Cerebellar nuclear complex (tissue), 1 donor: ENCODE measurements at places on chromosomes 4 and X.

DNA sequence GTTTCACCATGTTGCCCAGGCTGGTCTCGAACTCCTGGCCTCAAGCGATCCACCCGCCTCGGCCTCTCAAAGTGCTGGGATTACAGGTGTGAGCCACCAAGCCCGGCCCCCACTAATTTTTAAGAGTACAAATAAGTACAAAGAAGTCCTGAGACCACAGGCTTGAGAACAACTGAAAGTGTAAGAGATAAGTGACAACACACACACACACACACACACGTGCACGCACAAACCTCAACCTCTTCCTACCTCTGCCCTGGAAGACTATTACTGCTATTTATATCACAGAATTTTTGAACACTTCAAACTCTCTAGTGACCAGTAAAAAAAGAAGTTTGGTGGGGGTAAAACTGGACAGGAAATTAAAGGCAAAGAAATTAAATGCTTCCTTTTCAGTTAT is 7.5 kb downstream of the KLHL15 start:
- DNase-seq, result no peak

GRCh38 chr4:2408401-2408958 is 10.0 kb downstream of the ZFYVE28 start:
- DNase-seq, result no peak

- DNase-seq, result no peak
Measured at GRCh38 chr4:6095897-6096296, 77.7 kb upstream of the C4orf50 start.

DNA sequence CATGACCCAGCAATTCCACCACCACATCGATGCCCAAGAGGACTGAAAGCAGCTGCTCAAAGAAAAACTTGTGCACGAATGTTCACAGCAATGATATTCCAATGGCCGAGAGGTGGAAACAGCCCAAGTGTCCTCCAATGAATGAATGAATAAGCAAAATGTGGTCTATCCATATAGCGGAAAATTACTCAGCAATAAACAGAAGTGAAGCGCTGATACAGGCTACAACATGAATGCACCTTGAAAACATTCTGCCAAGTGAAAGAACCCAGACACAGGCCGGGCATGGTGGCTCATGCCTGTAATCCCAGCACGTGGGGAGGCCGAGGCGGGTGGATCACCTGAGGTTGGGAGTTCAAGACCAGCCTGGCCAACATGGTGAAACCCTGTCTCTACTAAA is 5.2 kb upstream of the SLC2A9 start:
- DNase-seq, result no peak

- DNase-seq, result no peak
Measured at GRCh38 chr4:87601361-87601760, 7.0 kb upstream of the DSPP start.

DNA sequence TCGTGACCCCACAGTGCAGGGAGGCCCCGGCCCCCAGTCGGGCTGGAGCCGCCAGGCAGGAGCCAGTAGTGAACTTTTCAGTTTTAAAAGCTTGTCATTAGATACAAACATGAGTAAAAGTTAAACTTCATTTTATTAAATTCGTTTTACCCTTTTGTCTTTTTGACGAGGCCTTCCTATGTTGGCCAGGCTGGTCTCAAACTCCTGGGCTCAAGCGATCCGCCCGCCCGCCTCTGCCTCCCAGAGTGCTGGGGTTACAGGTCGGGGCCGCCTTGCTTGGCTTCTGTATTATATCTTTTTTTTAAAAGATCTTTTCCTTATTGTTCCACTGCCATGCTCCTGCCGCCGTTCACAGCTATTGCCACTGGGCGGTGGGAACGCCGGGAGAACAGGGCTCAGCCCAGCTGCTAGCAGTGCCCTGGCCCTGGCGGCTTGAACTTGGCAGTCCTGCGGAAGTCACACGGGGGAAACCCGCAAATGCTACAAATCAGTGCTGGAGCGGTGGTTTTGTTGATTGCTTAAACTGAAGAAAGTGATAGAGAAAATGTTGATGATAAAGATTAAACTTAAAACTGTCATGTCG is 968 bp upstream of the NELFA start:
- DNase-seq, result no peak

- DNase-seq, result no peak
Measured at GRCh38 chr4:110949542-110949941, 326.7 kb upstream of the PITX2 start.

- DNase-seq, result no peak
Measured at GRCh38 chrX:153921070-153921469, 5.0 kb downstream of the ARHGAP4 start.

GRCh38 chrX:15570145-15570544 is 30.6 kb downstream of the ACE2 start:
- no peak for DNase-seq

DNA sequence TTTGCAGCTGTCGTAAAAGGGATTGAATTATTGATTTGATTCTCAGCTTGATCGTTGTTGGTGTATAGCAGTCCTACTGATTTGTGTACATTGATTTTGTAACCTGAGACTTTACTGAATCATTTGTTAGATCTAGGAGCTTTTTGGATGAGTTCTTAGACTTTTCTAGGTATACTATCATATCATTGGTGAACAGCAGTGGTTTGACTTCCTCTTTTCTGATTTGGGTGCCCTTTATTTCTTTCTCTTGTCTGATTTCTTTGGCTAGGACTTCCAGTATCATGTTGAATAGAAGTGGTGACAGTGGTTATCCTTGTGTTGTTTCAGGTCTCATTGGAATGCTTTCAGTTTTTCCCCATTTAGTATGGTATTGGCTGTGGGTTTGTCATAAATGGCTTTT is 8.4 kb downstream of the APOOL start:
- DNase-seq, result no peak

DNA sequence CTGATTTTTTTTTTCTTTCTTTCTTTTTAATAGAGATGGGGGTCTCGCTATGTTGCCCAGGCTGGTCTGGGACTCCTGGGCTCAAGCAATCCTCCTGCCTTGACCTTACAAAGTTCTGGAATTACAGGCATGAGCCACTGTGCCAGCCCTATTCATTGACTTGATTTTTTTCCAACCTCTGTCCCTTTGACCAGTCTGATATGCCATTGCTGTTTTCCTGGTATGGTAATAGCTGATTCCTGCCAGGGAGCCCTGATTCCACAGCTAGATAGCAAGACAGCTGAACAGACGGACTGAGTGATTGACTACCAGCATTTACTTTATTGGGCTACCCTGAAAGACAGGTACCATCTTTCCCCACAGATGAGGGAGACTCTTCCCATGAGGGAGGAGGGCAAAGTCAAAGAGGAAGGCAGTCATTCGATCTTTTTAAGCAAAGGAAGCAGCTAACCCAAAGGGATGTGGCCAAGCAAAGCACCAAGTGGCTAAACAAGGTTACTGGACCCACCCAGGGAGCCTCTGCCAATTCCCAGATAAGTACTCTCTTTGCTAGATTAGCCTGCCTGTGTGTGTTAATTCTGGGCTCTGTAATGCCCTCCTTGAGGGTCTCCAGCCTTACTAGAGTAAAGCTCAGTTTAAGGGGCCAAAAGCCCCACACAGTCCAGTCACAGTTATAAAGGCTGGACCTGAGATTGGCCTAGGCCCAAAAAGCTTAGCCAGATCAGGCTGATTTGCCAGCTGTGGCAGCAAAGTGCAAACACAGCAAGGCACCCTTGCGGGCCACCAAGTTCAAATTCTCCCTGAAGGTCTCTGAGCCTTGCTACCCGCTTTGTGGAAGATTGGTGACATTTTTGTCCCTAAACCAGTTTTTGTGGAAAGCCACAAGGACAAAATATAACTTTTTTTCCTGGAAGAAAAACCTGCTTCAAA is 192.4 kb upstream of the GPC4 start:
- DNase-seq, result no peak

- DNase-seq, result no peak
Measured at GRCh38 chrX:39661116-39661907, 436.4 kb downstream of the BCOR start.

- no peak for DNase-seq
Measured at GRCh38 chrX:72245461-72246089, 6.7 kb upstream of the ERCC6L start.

DNA sequence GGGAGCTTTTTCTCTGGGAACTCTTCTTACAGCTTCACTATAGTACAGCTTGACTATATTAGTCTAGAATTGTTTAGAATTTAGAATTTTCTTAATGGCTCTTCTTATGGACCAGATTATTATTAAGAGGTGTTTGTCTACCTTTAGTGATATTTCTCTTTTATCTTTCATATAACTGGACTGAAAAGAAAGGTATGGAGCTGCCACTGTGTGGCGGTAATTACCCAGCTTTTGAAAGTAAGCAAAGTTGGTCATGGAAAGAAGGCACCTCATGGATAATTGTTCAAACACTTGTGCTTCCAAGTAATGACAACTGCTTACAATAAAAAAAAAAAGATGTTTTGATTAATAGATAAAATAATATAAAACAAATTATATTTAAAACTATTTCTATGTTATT is 1112.5 kb downstream of the TECRL start:
- no peak for DNase-seq

- DNase-seq, result no peak
Measured at GRCh38 chr4:18033111-18034085, 11.8 kb upstream of the LCORL start.

DNA sequence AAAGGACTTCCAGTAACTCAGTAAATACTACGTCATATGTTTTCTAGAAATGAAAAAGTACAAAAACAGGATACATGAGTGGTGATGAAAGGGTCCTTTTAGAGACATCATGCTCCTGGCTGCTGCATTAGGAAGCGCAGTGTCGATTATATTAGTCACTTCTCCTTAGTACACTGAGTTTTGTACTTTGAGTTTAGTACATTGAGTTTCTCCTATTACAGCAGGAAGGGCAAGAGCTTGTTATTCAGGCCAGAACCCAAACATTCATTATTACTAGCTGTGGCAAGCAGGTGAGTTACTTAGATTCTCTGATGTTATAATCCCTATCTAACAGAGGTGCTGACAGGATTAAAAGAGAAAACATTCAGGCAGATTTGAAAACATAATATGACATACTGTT is 21.3 kb downstream of the RPGR start:
- DNase-seq, result no peak

DNA sequence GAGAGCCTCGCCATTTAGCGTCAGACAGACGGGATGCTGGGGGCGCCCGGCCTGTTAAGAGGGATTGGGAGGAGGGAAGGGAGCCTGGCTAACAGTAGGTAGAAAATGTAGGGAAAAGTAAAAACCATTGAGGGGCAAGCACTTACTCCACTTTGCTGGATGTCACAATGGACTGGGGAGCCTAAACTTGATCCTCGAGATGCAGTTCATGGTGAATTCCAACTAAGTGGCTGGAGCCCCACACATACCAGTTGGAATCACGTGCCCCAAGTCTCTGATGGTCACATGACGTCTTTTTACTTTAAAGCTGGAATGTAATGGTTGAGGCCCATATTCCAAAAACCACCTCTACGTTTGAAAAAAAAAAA is 1.5 kb downstream of the PLS3 start:
- DNase-seq, result no peak

DNA sequence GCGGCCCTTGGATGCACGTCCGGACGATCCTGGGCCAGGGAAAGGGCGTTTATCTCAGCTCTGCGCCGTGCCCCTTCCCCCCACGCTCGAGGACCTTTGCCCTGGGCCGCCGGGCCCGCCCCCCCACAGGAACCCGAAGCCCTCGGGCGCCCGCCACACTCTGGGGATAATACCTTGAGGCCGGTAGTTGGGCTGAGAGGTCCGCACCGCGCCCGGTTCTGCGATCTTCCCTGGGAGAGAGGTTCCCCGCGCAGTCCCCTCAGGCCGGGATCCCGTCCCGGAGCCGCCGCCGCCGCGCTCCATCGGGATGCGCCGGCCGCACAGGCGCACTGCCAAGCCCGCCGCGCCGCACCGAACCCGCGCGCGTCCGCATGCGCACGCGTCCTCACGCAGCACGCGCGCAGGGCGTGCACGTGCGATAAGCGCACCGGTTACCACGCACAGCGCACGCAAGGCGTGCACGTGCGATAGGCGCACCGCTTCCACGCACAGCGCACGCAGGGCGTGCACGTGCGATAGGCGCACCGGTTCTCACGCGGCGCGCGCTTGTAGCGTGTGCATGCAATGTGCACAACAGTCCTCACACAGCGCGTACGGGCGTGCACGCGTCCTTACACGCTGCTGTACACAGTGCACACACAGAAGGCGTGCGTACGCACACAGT is at the start of gene MAP7D2:
Gene MAP7D2 (minus strand): TSS at position 331 of the 664 bp plus-strand sequence. CDS start 28 bp downstream, at position 303.
- no peak for DNase-seq

- DNase-seq, result no peak
Measured at GRCh38 chr4:72006586-72006985, 25.2 kb upstream of the NPFFR2 start.

DNA sequence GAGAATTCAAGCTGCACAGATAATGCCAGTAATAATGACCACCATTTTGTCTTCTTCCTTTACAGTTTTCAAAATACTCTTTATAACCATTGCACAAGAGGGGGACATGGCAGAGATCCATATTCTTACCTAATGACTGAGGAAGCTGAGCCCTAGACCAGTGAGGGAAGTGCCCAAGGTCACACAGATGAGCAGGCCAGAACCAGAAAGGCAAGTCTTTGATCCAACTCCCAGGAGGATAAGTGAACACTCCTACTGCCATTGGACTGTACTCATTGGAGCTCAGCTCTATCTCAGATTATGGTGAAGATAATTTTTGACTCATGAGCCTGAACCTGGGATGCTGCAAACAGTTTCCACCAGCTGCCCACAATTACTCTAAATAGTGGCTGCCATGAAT is 28.6 kb downstream of the AMER1 start:
- no peak for DNase-seq

- no peak for DNase-seq
Measured at GRCh38 chrX:55754861-55755294, 37.3 kb downstream of the RRAGB start.

DNA sequence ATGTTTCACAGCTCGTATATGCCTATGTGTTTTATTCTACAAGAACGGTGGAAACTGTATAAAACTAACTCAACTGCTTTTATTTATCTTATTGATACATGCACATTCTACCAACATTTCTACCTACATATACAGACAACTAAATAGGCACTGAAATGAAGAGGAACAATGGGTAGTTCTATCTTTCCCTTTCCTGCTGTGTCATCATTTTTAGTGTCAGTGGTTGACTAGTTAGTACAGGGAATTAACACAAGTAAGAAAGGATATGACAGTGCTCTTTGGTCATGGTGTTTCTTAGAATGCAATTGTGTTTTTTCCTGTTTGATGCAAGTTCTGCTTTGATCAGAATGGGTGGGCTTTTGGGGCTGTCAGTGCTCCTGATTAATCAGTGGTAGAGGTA is 293.8 kb upstream of the CTSO start:
- DNase-seq, result no peak

GRCh38 chr4:71009890-71010588 is 16.6 kb downstream of the DCK start:
- DNase-seq, result no peak

DNA sequence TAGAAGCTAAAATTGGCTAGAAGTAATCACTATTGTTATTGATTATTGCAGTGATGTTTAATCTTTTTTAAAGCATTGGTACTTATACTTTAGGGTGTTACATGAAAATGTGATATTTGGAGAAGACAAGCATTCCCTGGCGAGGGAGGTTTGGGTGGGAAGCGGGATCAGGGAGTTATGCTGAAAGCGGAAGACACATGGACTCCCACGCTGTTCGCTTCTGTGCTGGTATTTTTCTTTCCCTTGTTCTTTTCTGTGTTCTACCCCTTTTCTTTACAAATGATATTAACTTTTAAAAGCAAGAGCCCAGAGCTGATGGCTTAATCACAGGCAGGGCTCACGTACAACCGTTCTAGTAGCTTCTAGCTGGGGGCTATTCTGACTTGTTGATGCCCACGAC is 61.6 kb downstream of the PHOX2B start:
- no peak for DNase-seq
